NCI-H524 (cell line): ENCODE measurements at places on chromosomes 13 and 19.

GRCh38 chr13:85347251-85347650 lies 452.0 kb downstream of the SLITRK6 start:
- no peak for DNase-seq

DNA sequence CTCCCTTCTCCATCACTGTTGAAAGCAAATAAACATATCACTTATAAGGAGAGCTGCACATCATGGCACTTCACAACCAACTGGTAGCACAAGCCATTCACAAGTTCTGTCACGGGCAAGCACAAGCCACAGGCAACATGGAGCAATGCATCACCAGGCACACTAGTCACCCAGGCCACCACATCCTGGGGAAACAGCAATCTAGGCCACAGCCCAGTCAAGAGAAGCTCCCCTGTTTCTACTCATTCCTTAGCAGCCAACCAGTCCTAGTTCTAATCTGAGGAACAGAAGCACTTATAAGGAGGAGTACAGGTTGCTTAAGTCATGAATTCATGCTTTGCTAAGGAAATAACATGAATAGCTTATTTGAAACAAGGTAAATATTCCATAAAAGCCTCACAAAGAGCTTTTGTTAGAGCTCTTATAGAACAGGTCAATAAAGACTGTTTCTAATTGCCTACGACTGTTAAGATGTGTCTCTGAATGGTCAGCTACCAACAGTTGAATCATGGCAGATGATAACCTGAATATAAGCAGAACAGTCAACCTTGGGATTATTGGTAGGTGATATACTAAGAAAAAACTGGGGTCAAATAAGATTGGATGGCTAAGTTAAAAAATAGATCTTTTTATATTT lies 169.0 kb downstream of the TBC1D4 start:
- no peak for DNase-seq

DNA sequence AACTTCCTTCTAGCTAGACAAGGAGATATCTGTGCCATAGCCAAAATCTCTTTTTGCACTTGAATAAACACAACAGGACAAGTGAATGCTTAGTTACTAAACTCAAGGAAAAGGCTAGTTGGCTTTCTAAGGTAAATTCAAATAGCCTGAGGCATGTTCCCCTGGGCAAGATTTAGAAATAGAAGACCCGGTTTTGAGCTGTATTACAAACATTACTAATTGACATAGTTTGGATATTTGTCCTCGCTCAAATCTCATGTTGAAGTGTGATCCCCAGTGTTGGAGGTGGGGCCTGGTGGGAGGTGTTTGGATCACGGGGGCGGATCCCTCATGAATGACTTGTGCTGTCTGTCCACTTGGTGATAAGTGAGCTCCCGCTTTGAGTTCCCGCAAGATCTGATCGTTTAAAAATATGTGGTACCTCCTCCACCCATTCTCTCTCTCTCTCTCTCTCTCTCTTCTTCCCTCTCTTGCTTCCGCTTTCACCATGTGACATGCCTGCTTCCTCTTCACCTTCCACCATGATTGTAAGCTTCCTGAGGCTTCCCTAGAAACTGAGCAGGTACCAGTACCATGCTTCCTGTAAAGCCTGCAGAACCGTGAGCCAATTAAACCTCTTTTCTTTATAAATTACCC lies 3.9 kb upstream of the KBTBD6 start:
- no peak for DNase-seq

GRCh38 chr13:77431449-77431848 lies 104.1 kb upstream of the SCEL start:
- no peak for DNase-seq

GRCh38 chr13:106246242-106246641 lies 289.2 kb downstream of the EFNB2 start:
- no peak for DNase-seq

DNA sequence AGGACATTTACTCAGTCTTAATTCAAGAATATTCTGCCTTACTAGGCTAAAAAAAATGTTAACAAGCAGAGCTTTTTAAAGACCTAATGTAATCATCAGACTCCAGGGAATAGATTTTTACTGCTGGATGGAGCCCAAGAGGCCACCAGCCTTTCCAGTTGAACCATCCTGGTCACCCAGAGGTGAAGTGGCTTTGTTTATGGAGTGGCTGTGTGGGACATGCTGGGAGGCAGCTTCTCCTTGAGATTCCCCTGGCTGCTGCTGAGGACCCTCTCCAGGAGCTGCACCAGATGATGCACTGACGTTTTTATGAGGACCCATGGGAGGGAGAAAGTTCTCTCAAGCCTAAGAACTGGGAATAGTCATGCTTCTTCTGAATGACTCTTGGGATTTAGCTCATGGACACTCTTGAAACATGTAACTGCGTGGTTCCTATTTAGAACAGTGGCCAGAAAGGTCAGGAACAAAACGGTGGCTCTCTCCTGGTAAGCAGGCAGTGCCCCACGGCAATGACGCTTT lies 205.9 kb upstream of the MIR17HG start:
- no peak for DNase-seq

- DNase-seq, result peak; percentile 89
These were observed 138.4 kb upstream of the RNF113B start for GRCh38 chr13:98315466-98315865.

- no peak for DNase-seq
These were observed 84.8 kb downstream of the DCT start for GRCh38 chr13:94394723-94395122.

DNA sequence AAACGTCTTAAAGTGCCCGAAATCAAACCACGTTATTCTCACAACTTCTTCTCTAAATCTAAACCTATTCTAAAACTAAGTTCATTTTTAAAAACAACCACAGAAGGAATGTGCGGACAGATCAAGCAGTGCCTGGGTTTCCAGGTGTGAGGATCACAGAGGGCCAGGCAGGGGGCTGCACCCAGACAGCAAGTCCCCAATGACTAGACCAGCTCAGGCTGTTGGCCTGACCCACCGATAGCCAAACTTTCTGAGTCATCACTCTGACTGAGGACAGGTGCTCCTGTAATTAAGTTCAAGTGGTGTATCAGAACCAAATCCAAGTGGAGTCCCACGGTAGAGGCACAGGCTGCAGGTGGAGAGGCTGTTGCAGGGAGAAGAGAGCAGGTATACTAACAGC lies 37.6 kb upstream of the EPHX3 start:
- no peak for DNase-seq

GRCh38 chr19:42175952-42176648 lies 41.4 kb downstream of the DEDD2 start:
- peak; percentile 23 for DNase-seq

DNA sequence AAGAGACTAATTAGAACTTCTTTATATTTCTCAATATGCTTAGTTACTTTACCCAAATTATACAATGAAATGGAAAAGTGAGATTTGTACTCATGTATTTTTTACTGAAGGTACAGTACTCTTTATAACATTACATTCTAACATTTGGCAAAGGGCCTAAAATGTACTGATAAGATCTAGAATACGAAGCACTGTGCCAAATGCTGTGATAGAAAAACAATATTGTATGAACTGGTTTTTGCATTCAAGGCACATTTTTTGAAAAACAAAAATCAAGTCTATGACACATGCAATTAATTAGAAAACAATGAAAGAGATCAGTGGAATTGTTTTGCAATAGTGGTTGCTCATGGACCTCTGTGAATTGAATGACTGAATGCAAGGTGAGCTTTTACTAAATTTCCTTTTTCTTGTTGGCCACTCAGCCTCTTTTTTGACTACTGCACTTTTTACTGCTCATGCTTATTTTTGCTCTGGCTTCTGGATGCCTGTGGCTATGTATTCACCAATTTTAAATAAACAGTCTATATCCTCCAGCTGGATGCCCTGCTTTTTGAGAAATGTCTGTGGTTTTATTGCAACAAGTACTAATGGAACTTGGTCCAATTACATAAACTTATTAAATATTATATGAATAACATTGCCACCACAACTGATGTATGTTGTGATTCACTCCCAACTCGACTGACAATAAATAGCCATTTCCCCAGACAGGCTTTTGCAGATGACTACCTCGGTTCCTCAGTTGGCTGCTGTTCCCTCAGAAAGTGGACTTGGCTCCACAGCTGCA lies 41.4 kb upstream of the OBI1 start:
- DNase-seq, result no peak

DNA sequence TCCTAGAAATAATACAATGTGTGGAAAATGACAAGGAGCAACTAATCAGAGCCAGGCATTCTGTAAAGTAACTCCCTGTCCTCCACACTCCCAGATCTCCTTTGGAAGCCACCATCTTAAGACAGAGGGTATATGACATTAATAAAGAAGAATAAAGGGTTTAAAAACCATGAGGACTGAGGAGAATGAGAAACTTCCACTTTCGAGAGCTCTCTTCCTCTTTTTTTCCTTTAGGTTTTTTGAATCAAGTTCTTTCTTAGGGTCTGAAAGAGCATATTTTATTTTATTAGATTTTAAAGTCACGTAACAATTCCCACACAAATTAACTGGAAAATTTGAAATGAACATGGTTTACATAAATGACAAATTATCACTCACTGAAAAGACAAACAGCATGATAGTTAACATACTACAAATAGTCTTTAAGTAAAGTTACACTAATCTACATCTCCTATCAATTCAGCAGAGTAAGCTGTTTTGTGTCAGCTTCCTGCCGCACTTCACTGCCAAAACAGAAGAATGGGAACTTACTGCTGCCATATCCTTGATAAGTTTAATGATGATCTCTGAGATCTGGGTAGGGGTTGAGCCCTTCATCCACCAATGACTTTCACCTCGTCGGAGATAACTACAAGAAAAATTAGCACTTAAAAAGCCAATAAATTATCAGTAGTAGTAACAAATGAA lies 38.6 kb upstream of the FBXL3 start:
- DNase-seq, result no peak
